ENCODE measurements at places on chromosomes 5 and 9.

DNA sequence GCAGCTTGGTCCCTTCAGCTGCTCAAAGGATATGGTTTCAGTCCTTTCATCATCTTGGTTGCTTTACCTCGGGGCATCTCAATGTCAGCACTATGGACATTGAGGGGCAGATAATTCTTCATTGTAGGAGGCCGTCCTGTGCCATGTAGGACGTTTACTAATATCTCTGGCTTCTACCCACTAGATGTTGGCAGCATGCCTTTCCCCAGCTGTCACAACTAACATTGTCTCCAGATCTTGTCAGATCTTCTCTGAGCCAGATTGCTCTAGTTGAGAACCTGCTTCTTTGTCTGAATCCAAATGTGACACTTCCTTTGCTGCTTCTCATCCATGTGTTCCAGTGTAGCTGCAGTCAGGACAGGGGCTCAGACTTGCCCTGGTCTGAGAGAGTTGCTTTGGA, 10.3 kb downstream of the PTPA start:
- DNase-seq, result no peak

DNA sequence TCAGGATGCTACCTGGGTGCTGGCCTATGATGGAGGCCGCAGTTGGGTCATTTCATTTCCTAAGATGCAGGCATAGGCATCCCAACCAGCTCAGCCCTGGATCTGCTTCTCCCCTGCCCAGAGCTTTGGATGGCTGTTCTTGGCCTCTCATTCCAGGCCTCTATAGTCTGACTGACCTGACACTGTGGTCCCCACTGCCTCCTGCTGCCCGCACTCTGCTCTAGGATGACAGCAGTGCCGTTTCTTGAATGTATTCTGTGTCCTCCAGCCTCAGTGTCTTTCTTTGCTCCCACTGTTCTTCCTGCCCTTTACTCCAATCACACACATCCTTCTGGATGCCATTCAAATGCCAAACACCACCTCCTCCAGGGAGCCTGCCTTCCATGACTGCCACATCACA, 235.7 kb downstream of the HSPA4 start:
- DNase-seq, result peak; percentile 26

- no peak for DNase-seq
These were observed 294.0 kb upstream of the SMARCA2 start for GRCh38 chr9:1721196-1721595.

- DNase-seq, result no peak
These were observed 28.4 kb downstream of the ERP44 start for GRCh38 chr9:100070104-100071041.

- no peak for DNase-seq
These were observed 81.7 kb upstream of the IL6ST start for GRCh38 chr5:56076486-56076885.
